ENCODE measurements at places on chromosomes 3 and 15.

DNA sequence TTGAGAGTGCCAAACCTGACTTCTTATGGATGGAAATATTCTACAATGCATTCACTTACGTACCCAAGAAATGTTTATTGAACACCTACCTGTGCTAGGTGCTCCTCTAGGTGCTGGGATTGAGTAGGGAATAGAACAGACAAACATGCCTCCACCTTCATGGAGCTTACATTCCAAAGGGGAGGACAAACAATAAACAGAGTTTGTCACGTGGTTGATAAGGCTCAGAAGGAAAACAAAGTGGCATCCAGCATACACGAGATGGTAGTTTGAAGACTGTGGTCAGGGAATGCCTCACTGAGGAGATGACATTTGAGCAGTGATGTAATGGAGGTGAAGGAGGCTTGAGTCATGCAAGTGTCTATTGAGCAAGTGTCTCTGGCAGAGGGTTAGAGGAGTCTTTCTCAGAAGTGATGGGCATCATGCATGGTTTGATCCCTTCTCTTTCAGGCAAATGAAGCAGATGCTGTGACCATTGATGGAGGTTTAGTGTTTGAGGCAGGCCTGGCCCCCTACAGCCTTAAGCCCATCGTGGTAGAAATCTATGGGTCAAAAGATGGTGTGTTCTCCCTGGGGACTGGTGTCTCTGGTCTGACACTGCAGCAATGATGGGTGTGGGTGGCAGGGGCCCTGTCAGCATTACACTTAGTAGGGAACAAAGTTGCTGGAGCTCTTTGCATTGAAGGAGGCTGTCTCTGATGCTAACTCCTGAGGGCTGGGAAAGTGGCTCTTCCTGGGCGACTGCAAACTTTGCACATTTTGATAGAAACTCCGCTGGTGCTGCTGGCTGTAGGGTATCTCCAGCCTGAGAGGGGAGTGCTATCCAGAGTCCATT is 29.7 kb upstream of the TOPBP1 start:
- DNase-seq, result no peak

DNA sequence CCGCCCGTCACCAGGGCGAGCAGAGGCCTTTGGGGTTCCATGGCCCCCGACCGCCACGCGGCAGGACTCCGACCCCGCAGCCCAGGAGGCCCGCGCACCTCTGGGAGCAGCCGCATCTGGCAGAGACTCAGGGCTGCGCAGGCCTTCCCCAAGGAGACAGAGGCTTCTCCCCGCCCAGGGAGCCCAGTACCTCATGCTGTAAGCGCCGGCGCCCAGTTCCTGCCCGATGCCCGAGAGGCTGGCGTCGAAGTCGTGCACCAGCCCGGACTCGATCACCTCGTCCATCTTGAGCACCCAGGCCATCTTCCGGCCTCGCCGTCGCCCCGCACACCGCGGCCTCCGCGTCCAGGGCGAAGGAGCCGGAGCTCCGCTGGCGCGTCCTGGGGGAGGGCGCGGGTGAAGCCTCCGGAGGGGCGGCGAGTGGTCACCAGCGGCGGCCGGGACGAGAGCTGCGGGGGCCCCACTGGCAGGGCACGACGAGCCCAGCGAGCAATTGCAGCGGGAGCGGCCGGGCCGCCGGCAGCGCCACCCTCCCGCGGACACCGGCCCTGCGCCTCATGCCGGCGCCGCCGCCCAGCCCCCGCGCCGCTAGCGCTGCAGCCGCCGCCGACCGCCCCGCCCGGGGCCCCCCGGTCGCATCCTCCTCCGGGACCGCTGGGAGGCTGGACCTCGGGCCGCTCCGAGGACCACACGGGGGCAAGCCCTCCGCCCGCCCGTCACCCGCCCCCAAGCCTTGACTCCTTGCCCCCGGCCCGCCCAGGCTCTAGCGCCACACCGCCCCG is 468 bp downstream of the UBP1 start:
- peak; percentile 8 for DNase-seq

DNA sequence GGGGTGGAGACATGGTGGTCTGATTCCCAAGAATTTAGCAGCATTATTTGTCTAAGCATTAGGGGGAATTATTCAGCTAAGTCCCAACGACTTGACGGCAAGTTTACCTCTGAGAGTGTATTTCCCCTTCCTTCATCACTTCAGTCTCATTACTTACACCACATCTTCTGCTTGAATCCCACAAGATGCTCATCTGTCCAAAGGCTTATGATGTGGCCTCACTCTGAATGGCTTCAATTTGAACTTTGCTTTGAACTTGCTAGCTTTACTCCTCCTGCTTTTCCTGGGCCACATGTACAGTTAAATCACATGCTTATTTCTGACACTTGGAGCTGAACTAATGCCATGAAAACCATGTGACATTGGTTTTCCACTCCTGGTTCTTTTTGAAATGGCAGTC is 231.3 kb upstream of the SATB1 start:
- DNase-seq, result no peak

DNA sequence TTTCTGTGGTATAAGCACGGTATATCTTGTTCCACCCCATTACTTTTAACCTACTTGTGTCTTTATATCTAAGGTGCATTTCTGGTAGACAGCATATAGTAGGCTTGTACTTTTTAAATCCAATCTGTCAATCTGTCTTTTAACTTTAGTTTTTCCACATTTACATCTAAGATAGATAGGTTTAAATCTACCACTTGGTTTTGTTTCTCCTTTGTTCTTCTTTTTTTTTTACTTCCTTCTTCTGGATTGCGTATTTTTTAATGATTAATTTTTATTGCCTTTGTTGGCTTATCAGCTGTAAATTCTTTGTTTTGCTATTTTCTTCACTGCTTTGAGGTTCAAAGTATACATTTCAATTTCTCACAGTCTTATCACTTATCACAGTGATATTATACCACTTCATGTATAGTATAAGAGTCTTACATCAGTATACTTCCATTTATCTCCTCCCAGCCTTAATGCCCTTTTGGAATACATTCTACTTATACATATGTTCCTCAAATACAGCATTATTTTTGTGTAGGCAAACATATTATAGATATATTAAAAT is 31.0 kb downstream of the IQCB1 start:
- DNase-seq, result no peak

DNA sequence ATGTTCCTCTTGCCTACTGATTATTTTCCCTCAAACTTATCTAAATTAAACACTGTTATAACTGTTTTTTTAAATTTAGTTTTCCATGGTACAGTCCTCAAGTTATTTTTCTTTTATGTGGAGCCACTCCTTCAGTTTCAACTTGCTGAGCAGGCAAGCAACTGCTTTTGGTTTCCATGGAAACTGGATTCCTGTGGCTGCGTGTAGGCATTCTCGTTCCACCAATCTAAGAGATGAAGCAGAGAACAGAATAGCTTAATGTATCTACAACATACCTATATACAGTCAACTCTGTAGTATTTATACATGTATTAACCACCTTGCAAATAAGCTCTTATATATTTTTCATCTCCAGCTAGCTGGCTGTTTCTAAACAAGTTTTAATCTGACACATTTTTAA is 25.8 kb upstream of the ANXA2 start:
- no peak for DNase-seq

- no peak for DNase-seq
Observed at GRCh38 chr3:99638167-99638948, at the start of gene COL8A1. TSS of gene COL8A1 (plus strand) at chr3:99638594. CDS start at chr3:99790683, 152,089 bp downstream.

GRCh38 chr3:136703429-136703828 is 48.7 kb downstream of the STAG1 start:
- no peak for DNase-seq

- DNase-seq, result no peak
Observed at GRCh38 chr15:49059491-49059890, 13.2 kb upstream of the SECISBP2L start.

GRCh38 chr15:25673972-25674371 is 189.2 kb downstream of the ATP10A start:
- no peak for DNase-seq

DNA sequence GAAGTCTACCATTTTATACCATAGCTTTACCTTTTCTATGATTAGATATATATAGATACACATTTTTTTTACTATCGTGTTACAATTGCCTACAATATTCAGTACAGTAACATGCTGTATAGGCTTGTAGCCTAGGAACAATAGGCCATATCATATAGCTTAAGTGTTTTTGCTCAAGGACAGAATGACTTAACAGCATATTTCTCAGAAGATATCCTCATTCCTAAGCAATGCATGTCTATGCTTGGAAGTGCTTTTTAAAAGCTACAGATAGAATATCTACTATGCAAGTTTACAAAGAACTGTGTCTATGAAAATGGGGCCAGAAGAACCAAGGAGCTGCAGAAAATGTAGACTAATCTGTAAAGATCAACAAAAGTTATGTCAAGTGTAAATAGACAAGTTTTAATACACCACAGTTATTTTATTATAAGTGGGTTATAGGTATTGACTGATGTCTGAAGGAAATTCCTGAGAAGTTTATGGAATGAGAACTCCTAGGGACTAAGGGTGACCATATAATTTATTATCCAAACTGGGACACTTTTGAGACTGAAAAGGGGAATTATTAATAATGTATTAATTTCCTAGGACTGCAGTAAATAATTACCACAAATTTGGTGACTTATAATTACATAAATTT is 138.7 kb upstream of the TGFBR2 start:
- no peak for DNase-seq

DNA sequence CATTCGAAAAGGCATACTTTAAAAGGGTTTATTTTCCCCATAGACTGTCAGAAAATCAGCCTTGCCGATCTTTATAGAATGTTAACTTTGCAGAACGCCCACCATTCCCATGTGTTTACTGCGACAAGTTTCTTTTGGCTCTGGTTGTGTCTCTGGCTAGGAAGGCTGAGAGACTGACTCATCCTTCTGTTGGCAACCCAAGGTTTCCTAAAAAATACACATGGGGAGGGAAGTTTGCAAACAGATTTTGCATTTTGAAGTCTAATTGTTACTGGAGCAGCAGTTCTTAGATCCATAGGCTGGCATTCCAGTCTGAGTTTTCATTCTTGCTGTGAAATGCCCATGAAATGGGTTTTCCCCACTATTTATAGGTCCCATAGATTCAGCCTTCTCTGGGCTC is 37.9 kb upstream of the MINAR1 start:
- DNase-seq, result no peak

DNA sequence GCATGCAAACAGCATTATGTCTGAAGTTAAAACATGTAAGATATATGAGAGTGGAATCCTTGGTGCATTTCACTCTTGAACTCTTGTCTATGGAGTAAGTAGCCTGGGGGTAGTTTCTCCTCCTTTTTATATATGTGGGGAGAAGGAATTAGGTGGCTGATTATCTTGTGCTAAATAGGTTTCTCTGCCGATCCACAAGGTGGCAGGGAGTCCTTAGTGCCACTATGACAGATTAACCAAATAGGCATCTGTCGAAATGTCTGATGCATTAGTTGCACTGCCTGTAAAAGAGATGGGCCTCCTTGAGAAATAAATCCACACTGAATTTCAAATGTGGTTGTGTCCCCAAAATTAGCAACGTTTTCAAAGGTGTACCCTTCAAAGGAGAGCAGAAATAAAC is 170.1 kb downstream of the CNTN4 start:
- no peak for DNase-seq

DNA sequence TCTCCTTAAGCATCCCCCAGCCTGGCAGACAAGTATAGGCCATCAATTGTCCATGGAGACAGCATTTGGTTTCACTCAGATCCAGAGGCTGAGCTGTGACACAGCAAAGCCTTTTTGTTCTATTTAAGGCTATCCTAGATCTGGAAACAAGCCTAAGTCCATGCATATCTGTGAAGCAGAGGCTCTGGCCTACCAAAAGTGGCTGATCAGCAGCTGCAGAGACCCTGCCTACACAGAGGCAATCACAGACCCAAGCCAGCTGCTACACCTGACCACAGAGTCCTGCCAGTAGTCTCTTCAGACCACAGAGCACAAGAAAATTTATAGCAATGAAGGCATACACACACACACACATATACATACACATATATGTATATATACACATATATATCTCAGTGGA is 501.7 kb upstream of the ARPP21 start:
- no peak for DNase-seq

- DNase-seq, result no peak
Observed at GRCh38 chr3:72133329-72134011, 348.5 kb upstream of the PROK2 start.

Data from stimulated activated CD8-positive, alpha-beta memory T cell treated with anti-CD3 and anti-CD28 coated beads, Interleukin-2, amount 100 ng/mL, for 1 hour (primary cell).